B cell (primary cell): ENCODE measurements at places on chromosomes 1 and 21. TPM values are rescaled to one million over a fixed set of nuclear protein-coding genes. Genes with fewer than 3 reads are reported as not detected.

The JAM2 gene
- total RNA-seq, result 0.94 and 1.3 TPM in 2 replicates

The SAMD11 gene
- total RNA-seq, result not detected in 2 replicates

The ERVH48-1 gene
- total RNA-seq, result not detected in 2 replicates

The RAB13 gene
- 9.7 and 10.5 TPM in 2 replicates for total RNA-seq

The FAM177B gene
- 19.6 and 19.9 TPM in 2 replicates for total RNA-seq

The SMCP gene
- total RNA-seq, result not detected in 2 replicates

The CCDC24 gene
- 18.0 and 18.4 TPM in 2 replicates for total RNA-seq

The HEYL gene
- total RNA-seq, result 0.10 and 0.12 TPM in 2 replicates

DNA sequence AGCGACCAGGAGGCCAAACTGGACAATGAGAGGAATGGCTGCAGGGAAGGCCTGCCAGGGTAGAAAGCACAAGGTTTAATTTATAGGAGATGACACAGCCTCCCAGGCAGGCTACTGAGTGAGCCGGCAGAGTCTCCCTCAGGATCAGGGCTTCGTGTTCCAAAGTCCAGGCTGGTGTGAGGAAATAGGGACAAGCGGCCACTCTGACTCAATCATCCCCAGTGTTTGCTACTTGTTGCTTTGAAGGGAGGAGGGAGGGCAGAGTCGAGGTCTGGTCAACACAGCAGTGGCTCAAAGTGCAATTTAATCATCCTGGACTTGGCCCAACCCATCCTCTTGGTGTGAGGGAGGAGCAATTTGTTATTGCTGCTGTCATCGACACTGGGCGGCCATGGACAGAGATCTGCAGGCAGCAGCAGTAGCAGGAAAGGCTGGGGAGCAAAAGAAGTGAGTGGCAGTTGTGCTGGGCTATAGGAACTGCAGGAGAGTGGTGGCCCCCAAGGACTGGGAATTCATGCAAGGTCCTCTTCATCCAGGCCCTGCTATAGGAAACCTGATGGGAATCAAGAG is 27.5 kb downstream of the TBX15 start:
- H3K27me3 ChIP-seq, result no peaks in the 10 kb centered on the region
- H3K4me1 ChIP-seq, result peaks cover 18% of the 10 kb centered on the region
- peak; percentile 4 for DNase-seq
- H3K36me3 ChIP-seq, result no peaks in the 10 kb centered on the region
- H3K27ac ChIP-seq, result no peak overlapping the region
- H3K4me3 ChIP-seq, result no peak overlapping the region

DNA sequence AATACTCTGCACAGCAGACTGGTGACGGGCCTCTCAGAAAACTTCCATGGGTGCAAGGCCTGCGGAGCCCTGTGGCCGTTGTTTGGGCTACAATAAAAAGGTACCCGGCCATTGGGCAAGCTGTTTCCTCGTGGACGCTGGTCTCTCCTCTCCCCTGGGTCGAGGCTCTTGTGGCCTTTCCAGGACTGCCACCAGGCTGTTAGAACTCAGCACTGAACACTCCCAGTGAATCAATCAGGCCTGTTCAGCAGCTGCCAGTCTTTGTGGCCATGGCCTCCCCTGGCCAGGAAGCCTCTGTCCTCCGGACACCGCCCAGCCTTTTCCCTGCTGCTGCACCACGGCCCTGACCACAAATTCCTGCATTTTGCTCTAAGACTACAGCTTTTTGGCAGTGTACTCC is 33.0 kb upstream of the ACTRT2 start:
- H3K36me3 ChIP-seq, result no peaks in the 10 kb centered on the region
- H3K27me3 ChIP-seq, result no peaks in the 10 kb centered on the region
- DNase-seq, result no peak
- H3K4me3 ChIP-seq, result no peak overlapping the region
- no peaks in the 10 kb centered on the region for H3K4me1 ChIP-seq

GRCh38 chr1:102578804-102579203 is 529.5 kb downstream of the COL11A1 start:
- no peak overlapping the region for H3K4me3 ChIP-seq
- no peaks in the 10 kb centered on the region for H3K36me3 ChIP-seq
- no peak for DNase-seq

GRCh38 chr1:200265881-200266280 is 144.0 kb downstream of the ZNF281 start:
- peak; percentile 13 for DNase-seq
- H3K4me3 ChIP-seq, result no peak overlapping the region
- peaks cover 13% of the 10 kb centered on the region for H3K4me1 ChIP-seq
- no peaks in the 10 kb centered on the region for H3K36me3 ChIP-seq

DNA sequence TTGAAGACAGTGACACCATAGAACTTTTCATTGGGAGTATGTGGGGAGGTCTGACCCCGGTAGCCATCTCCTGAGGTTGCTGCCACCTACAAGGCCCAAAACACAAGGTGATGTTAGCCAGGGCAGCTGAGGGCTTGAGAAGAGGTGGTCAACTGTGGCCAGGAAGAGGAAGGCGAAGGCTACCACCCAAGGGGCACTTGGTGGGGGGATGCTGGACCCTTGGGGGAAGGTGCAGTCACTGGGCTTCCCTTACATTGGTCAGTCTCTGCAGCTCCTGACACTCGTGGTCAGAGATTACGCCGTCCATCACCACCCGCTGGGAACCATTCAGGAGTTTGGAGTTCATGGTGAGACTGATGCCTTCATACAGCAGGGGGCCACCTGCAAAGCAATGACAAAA is 12.2 kb upstream of the CLDN19 start:
- H3K27ac ChIP-seq, result no peak overlapping the region
- DNase-seq, result no peak

DNA sequence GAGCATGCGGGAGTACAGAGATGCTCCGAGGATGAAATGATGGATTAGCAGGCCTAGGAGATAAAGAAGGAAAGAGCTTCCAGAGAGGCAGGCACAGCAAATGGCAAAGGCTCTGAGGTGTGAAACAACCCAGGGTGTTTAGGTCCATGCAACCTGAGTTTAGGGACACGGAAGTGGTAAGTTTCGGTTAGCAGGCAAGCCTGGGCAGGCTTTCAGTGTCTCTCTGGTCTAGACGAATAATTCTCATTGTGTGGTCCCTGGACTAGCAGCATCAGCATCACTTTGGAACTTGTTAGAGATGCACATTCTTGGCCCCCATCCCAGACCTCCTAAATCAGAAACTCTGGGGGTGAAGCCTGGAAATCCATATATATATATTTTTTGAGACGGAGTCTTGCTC is 18.6 kb downstream of the NKAIN1 start:
- H3K27ac ChIP-seq, result no peak overlapping the region
- no peaks in the 10 kb centered on the region for H3K36me3 ChIP-seq
- no peaks in the 10 kb centered on the region for H3K4me1 ChIP-seq
- no peak for DNase-seq

DNA sequence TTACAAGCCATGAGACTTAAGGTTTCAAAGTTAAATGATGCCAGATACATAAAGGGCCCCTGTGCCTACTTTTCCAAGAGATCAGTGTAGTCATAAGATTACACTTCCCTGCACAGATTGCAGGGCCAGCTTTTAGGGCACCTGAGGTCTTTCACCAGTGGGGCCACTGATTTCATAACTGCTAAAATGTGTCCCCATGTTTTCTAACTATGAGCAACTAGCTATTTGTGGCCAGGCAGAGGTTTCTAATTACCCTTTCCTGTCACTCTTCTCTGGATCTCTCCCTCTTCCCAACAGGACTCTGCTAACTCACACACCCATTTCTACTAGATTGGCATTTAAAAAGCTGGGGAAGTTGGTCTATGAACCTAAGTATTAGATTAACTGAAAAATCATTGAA is 207.1 kb upstream of the SGIP1 start:
- H3K4me3 ChIP-seq, result no peak overlapping the region
- no peak overlapping the region for H3K27ac ChIP-seq
- H3K27me3 ChIP-seq, result no peaks in the 10 kb centered on the region
- peaks cover 36% of the 10 kb centered on the region for H3K4me1 ChIP-seq
- no peak for DNase-seq

- H3K36me3 ChIP-seq, result no peaks in the 10 kb centered on the region
- no peak for DNase-seq
- H3K27me3 ChIP-seq, result no peaks in the 10 kb centered on the region
- H3K4me3 ChIP-seq, result no peak overlapping the region
Observed at GRCh38 chr1:6922096-6922931, 137.1 kb downstream of the CAMTA1 start.

DNA sequence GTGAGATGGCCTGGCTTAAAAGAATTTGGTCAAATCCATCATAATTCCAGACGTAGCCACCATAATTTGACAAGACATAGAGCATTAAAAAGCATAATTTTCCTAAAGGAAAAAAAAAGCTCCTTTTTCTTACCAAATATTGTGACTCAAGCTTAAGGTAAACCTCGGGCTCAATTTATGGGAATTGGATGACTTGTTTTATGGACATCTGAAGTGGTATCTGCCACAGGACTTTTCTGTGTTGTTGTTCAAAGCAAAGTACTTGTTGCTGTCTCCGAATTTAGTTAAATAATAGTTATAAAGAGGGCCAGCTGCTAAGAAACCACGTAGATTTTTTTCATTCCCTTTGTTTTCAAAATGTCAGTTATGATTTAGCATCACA is 1.1 kb downstream of the MPZL1 start:
- peaks cover 41% of the 10 kb centered on the region for H3K4me1 ChIP-seq
- no peak for DNase-seq
- H3K4me3 ChIP-seq, result peak overlapping the region; percentile 80

GRCh38 chr1:156804572-156805243 is 11.9 kb downstream of the SH2D2A start:
- H3K27ac ChIP-seq, result no peak overlapping the region
- DNase-seq, result no peak
- H3K4me3 ChIP-seq, result no peak overlapping the region
- H3K4me1 ChIP-seq, result no peaks in the 10 kb centered on the region
- H3K27me3 ChIP-seq, result no peaks in the 10 kb centered on the region

- H3K27me3 ChIP-seq, result no peaks in the 10 kb centered on the region
- no peak overlapping the region for H3K4me3 ChIP-seq
- no peaks in the 10 kb centered on the region for H3K36me3 ChIP-seq
- no peak overlapping the region for H3K27ac ChIP-seq
- H3K4me1 ChIP-seq, result no peaks in the 10 kb centered on the region
Observed at GRCh38 chr1:201147396-201148015, 6.8 kb downstream of the TMEM9 start.

DNA sequence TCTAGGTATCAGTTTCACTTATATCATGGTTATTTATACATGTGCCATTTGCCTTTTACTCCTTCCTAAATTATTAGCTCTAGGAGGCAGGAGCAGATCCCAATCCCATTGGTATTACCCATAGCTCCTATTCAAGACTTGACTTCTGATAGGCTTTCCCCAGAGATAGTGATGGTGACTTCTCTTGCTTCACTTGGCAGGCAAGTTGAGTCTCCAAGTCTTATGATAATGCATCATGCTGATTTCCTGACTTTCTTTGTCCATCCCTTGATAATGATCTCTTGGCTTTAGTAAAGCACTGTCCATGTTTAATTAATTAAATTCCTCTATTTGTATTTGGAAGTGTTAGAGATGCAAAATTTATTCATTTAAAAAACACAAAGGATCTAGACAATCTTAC is 253.5 kb upstream of the ADAMTS5 start:
- no peak for DNase-seq
- H3K4me1 ChIP-seq, result no peaks in the 10 kb centered on the region

- H3K4me1 ChIP-seq, result peaks cover 20% of the 10 kb centered on the region
- H3K36me3 ChIP-seq, result peaks cover 9% of the 10 kb centered on the region
- H3K4me3 ChIP-seq, result peak overlapping the region; percentile 87
- H3K27me3 ChIP-seq, result no peaks in the 10 kb centered on the region
- peak overlapping the region; percentile 80 for H3K27ac ChIP-seq
Observed at GRCh38 chr1:150876119-150876454, 312 bp downstream of the ARNT start.

GRCh38 chr1:207848234-207848633 is 62.7 kb downstream of the CD34 start:
- DNase-seq, result no peak
- no peak overlapping the region for H3K4me3 ChIP-seq
- H3K4me1 ChIP-seq, result peaks cover 31% of the 10 kb centered on the region
- no peak overlapping the region for H3K27ac ChIP-seq

- DNase-seq, result no peak
- peaks cover 43% of the 10 kb centered on the region for H3K4me1 ChIP-seq
- peak overlapping the region; percentile 86 for H3K4me3 ChIP-seq
- H3K27me3 ChIP-seq, result no peaks in the 10 kb centered on the region
- H3K36me3 ChIP-seq, result peaks cover 23% of the 10 kb centered on the region
Observed at GRCh38 chr1:6600410-6601048, 2.1 kb downstream of the KLHL21 start.

DNA sequence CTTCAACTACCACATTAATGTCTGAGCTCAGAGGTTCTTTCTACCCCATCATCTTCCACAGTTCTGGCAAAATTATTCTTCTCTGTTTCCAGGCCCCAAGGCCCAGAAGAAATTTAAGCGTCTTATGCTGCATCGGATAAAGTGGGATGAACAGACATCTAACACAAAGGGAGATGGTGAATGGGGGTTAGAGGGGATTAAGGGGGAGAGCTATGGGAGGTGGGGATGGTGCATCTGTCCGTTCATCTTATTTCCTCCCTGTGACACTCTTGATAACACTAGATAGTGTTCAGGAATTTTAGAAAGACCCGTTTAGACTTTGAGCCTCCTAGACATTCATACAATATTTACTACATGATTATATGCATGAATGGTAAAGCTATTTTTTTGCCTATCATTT is 17.6 kb upstream of the RPRD2 start:
- H3K27me3 ChIP-seq, result no peaks in the 10 kb centered on the region
- H3K36me3 ChIP-seq, result peaks cover 7% of the 10 kb centered on the region
- no peak overlapping the region for H3K27ac ChIP-seq
- no peak overlapping the region for H3K4me3 ChIP-seq
- H3K4me1 ChIP-seq, result no peaks in the 10 kb centered on the region

- DNase-seq, result peak; percentile 59
- H3K27ac ChIP-seq, result no peak overlapping the region
- no peaks in the 10 kb centered on the region for H3K36me3 ChIP-seq
- no peaks in the 10 kb centered on the region for H3K4me1 ChIP-seq
- no peaks in the 10 kb centered on the region for H3K27me3 ChIP-seq
Observed at GRCh38 chr1:236759252-236759859, 35.7 kb upstream of the MTR start.

- H3K36me3 ChIP-seq, result no peaks in the 10 kb centered on the region
- H3K4me3 ChIP-seq, result no peak overlapping the region
- H3K27me3 ChIP-seq, result no peaks in the 10 kb centered on the region
- no peak overlapping the region for H3K27ac ChIP-seq
Observed at GRCh38 chr21:39721885-39722284, 23.1 kb upstream of the IGSF5 start.

DNA sequence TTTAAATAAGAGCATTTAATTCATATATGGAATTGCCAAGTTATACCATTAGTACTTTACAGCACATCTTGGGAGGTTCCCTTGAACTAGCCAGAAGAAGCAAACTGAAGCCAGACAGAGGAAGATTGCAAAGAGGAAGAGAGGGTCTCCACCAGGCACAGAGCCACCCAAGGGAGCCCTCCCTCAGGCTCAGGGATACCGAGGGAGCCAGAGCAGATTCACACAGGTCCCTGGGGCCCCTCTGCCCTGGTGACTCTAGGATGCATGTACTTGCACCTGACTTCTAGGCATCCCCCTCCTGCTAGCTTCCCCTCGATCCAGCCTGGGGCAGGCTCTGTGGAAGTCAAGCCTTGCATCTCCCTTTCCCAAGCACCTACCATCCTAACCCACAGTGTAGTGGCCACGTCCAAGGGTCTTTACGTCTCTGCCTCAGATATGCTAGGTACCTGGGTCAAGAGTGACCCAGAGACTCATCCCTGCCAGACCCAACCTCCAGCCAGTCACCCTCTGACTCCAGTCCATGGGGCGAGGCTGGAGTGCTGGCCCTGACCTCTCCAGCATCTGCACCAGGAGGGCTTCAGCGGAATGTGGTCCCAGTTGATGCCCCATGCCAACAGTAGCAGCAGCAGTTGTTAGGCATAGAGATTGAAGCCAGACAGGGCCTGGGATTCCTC is 6.4 kb downstream of the IFNAR2 start:
- H3K27ac ChIP-seq, result no peak overlapping the region
- no peak overlapping the region for H3K4me3 ChIP-seq
- no peaks in the 10 kb centered on the region for H3K27me3 ChIP-seq
- H3K4me1 ChIP-seq, result peaks cover 63% of the 10 kb centered on the region
